Naive B cell (primary cell): ENCODE measurements at places on chromosomes 12 and 14. TPM values are rescaled to one million over a fixed set of nuclear protein-coding genes. Genes with fewer than 3 reads are reported as not detected.

DNA sequence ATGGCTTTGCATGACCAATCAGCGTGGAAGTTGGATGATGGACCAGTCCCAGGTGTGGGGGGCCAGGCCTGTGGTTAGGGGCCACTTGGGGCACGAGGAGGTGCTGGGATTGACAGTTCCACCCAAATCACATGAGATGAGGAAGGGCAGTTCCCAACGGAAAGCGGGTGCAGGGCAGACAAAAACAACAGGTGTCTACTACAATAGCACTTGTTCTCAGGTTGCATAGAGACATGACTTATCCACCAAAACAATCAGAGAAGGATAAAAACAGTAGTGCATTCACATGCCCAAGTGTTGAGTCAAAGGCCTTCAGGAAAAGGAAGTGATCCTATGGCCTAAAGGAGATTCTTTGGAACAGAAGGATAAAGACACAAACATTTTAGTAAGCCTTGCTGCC is 14.6 kb upstream of the EIF2B2 start:
- no peaks in the 10 kb centered on the region for H3K27me3 ChIP-seq
- DNase-seq = no peak
- no peaks in the 10 kb centered on the region for H3K4me1 ChIP-seq
- H3K4me3 ChIP-seq = no peak overlapping the region
- no peak overlapping the region for H3K27ac ChIP-seq

- no peak overlapping the region for H3K27ac ChIP-seq
- H3K27me3 ChIP-seq = peaks cover 8% of the 10 kb centered on the region
- no peak overlapping the region for H3K4me3 ChIP-seq
- no peaks in the 10 kb centered on the region for H3K4me1 ChIP-seq
- H3K36me3 ChIP-seq = no peaks in the 10 kb centered on the region
- no peak for DNase-seq
Measured at GRCh38 chr12:57039016-57039798, 10.7 kb downstream of the MYO1A start.

DNA sequence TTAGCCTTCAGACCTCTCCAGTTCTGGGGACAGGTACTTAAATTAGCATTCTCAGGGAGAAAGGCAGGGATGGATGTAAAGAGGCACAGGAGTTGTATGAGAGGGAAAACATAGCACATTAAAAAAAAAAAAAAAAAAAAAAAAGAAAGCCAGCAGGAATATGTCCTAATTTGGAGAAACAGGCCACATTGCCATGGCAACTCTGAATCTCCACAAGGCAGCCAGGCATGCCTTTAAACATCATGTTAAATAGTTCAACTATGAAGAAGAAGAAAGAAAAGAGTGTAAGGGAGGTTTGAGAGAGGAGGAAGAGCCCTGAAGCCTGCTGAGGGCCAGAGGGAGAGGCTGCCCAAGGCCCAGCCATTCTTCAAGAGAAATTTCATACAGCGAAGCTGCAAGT is 145.8 kb downstream of the GRIN2B start:
- no peaks in the 10 kb centered on the region for H3K4me1 ChIP-seq
- no peak overlapping the region for H3K4me3 ChIP-seq
- no peaks in the 10 kb centered on the region for H3K36me3 ChIP-seq
- H3K27ac ChIP-seq = no peak overlapping the region

DNA sequence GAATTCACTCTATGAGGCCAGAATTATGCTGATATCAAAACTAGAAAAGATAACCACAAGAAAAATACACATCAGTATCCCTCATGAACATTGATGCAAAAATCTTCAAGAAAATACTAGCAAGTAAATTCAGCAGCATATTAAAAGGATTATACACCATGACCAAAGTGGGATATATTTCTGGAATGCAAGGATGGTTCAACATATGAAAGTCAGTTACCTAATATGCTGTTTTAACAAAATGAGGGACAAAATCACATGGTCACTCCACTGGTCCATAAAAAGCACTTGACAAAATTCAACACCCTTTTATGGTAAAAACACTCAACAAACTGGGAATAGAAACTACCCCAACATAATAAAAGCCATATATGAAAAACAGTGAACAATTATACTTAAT is 40.3 kb downstream of the TECPR2 start:
- H3K27me3 ChIP-seq = no peaks in the 10 kb centered on the region
- DNase-seq = no peak
- H3K27ac ChIP-seq = no peak overlapping the region

DNA sequence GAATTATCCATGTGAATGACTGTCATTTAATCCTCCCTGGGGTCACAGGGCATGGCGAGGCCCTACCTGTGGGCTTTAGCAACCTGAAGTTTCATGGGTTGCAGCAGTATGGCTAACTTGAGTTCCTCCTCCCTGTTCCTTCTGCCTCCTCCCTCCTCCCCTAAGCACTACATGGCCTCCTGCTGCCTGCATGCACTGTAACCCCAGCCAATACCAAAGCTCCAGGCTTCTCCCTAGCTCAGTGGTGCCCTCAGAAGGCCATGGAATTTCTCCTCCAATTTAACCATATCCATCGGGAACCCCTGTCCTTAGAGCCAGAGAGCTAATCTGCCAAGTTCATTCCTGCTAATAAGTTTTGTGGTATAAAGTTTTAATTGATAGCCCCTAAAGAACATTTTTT is 95.1 kb downstream of the NT5DC3 start:
- H3K4me1 ChIP-seq = no peaks in the 10 kb centered on the region
- no peak overlapping the region for H3K27ac ChIP-seq
- H3K36me3 ChIP-seq = peaks cover 1% of the 10 kb centered on the region
- no peak overlapping the region for H3K4me3 ChIP-seq

- peaks cover 31% of the 10 kb centered on the region for H3K4me1 ChIP-seq
- H3K27ac ChIP-seq = peak overlapping the region; percentile 61
- peak; percentile 14 for DNase-seq
- H3K27me3 ChIP-seq = no peaks in the 10 kb centered on the region
Measured at GRCh38 chr14:95291859-95292542, 27.7 kb downstream of the CLMN start.

DNA sequence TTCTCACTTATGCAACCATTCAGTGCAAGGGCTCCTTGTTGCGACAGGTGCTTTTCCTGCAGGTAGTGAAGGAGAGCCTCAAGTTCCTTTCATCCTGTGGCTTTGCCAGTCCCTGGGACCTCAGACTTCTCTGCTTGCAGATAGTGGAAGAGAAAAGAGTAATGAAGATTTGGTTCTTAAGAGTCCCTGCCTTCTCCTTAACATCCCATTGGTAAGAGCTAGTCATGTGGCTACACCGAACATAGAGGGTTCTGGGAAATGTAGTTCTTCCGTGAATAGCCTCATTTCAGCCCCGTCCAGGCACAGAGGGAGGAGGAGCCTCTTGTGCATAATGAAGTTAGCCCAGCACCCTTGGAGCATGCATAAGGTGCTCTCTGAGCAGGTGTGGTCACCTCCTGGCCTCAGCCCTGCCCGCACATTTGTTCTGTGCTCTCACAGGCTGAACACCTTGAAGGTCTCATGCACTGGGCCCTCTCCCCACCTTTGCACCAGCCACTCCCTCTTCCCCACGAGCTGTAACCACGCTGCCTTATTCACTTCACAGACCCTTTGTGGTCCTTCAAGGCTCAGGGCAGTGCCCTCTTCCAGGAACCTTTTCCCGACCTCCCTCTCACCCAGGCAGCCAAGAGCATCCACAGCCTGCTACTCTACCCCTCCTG is 134.0 kb downstream of the BCL11B start:
- H3K36me3 ChIP-seq = no peaks in the 10 kb centered on the region
- DNase-seq = no peak
- H3K27ac ChIP-seq = no peak overlapping the region
- H3K4me1 ChIP-seq = no peaks in the 10 kb centered on the region
- no peaks in the 10 kb centered on the region for H3K27me3 ChIP-seq

DNA sequence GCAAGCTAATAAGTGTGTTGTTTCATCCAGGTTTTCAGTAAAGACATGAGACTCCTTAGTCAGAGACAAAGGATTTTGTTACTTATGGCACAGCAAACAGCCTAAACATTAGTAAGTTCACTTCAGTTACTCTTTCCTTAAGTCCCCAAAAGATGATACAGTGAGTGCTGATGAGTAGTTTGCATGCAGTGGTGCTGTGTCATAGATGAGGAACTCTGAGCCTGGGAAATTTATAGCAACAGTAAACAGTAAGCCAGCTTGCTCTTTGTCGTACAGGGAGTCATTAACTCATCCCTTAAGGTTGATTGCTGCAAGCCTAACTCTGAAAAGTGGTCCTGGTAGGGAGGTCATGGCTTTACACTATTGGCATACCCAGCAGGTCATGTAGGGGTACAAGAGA is 208.6 kb upstream of the OR4E1 start:
- no peaks in the 10 kb centered on the region for H3K4me1 ChIP-seq
- H3K4me3 ChIP-seq = no peak overlapping the region
- no peaks in the 10 kb centered on the region for H3K36me3 ChIP-seq
- no peak overlapping the region for H3K27ac ChIP-seq
- peaks cover 57% of the 10 kb centered on the region for H3K27me3 ChIP-seq

DNA sequence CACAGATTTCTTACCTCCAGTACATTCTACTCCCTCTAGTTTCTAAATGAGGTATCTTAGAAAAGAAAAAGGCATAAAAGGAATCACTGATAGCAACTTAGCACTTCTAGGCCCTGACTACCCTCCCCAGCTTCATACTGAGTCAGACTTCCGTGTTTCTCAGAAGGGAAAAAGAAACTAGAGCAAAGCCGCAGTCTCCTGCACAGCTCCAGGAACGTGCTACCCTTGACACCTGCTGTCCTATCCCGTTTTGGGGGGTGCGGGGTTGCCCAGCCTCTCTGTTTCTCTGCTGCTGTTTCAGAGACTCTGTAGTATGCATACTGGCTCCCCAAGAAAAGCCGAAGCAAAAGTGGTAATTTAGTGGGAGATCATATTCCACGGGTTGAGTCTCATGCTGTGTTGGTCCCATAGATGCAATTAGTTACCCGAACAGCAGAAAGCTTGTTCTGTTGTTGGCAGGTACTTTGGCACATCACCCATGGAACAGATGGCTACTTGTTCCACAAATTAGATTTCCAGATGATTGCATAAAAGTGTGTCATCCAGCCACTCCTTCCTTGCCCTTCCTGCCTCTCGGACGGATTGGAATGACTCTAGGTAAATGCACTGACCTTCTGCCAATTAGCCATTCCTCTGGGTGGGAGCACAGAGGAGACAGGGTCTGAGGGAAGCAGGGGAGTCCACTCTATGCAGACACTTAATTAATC is 438.1 kb downstream of the FUT8 start:
- H3K27me3 ChIP-seq = peaks cover 6% of the 10 kb centered on the region
- H3K4me3 ChIP-seq = no peak overlapping the region

DNA sequence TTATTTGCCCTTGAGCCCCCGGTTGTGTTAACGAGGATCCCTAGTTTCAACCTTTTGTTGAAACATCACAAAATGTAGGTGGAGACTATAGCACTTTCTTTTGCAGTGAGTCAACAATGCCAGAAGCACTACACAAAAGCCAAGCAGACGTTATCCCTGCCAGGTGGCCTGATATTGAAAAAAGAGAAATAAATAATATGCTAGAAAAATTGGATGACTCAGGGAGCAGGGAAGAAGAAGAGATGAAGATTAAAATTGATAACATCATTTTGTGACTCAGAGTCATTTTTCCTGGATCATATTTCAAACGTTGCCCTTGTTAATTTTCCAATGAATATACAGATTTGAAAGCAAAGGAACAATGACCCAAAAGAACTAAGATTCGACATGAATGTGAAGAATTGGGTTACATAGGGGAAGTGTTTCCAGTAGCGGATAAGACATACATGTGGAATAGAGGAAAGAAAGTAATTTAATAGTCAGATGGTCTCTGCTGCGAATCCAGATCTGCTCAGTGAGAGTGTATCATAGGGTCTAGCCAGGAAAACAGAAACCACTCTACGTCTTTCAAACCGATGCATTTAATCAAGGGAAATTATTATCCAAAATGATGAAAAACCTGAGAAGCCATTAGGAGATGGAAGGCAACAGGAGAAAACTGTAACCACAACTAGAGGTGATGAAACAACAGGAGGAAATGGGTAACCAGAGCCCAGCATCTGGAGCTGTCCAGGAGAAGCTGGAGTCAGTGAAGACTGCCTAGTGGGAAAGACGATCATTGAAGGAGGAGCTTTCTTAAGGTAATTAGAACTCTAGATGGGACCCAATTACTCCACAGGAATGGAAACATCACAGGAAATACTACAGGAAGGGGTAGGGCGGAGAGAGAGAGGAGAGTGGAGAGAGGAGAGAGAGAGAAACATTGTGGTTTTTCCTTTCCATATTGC is 57.9 kb downstream of the RERG start:
- no peak overlapping the region for H3K27ac ChIP-seq
- H3K4me1 ChIP-seq = no peaks in the 10 kb centered on the region
- H3K36me3 ChIP-seq = no peaks in the 10 kb centered on the region

GRCh38 chr14:22796087-22796707 is 19.0 kb downstream of the SLC7A7 start:
- H3K4me3 ChIP-seq = no peak overlapping the region
- H3K36me3 ChIP-seq = no peaks in the 10 kb centered on the region
- H3K27me3 ChIP-seq = no peaks in the 10 kb centered on the region
- peaks cover 90% of the 10 kb centered on the region for H3K4me1 ChIP-seq
- peak overlapping the region; percentile 92 for H3K27ac ChIP-seq
- no peak for DNase-seq

DNA sequence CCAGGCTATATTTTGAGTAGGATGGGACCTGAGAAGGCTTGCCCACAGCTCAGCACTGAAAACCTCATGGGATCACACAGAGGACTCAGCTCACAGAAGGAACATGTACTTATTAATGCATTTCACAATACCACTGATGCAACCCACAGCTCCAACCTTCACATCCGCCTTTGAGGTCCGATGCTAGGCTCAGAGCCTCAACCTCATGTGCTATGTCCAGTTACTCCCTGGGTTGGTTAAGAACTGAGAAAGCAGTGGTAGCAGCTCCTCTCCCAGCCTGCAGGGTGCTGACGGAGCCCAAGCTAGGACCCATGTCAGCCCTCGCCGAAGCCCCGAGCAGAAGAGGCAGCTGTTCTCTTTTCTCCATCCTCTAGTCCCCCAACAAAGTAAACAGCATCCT is 52.9 kb downstream of the SPTB start:
- no peak overlapping the region for H3K27ac ChIP-seq
- H3K4me1 ChIP-seq = peaks cover 11% of the 10 kb centered on the region
- no peak overlapping the region for H3K4me3 ChIP-seq
- H3K27me3 ChIP-seq = peaks cover 29% of the 10 kb centered on the region

DNA sequence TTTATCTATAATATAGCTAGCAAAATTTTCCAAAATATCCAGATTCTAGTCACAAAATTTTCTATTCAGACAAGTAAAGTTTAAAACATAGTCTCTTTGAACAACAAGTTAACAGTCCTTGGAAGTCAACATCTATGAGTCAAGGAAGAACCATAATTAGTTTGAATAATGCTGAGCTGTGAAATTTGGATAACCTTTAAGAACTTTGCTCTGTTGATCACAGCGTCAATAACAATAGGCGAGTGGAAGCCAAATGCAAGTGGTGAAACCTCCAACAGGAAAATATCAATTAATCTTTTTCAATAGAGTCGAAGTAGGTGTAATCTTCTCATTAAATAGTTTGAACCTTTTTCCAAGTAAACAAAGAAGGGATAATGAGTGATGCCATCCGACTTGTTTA is 466.6 kb downstream of the FOXG1 start:
- H3K27ac ChIP-seq = no peak overlapping the region
- H3K36me3 ChIP-seq = no peaks in the 10 kb centered on the region
- no peaks in the 10 kb centered on the region for H3K4me1 ChIP-seq

Gene KCNK13
- polyA plus RNA-seq = not detected

Gene FAM186B
- polyA plus RNA-seq = not detected

Gene FOXG1
- not detected for polyA plus RNA-seq

Gene KLRC4
- not detected for polyA plus RNA-seq

Gene CD27
- polyA plus RNA-seq = 3.2 TPM

Gene CYP46A1
- polyA plus RNA-seq = not detected

Gene INHBE
- not detected for polyA plus RNA-seq

Gene TUNAR
- polyA plus RNA-seq = 1.9 TPM

Gene GLI1
- 1.1 TPM for polyA plus RNA-seq

Gene DAO
- not detected for polyA plus RNA-seq
